CD4-positive, alpha-beta T cell treated with Interferon gamma for 1 hour (primary cell): ENCODE measurements at places on chromosomes 7 and 10.
A peak's percentile ranks its signal among the peaks of the same experiment; 100 is the strongest.

DNA sequence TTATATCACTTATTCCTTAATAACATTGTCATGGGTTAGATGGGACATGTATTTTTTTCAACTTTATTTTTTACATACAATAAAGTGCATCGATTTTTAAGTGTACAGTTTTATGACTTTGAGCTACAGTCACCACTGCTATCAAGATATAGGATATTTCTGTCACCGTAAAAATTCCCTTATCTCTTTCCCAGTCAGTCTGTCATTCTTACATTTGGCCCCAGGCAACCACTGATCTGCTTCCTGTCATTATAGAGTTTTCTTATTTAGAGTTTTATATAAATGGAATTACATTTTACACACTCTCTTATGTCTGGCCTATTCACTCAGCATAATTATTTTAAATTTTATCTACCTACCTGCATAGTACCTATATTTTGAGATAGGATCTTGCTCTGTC lies 145.2 kb downstream of the AUTS2 start:
- DNase-seq: no peak

DNA sequence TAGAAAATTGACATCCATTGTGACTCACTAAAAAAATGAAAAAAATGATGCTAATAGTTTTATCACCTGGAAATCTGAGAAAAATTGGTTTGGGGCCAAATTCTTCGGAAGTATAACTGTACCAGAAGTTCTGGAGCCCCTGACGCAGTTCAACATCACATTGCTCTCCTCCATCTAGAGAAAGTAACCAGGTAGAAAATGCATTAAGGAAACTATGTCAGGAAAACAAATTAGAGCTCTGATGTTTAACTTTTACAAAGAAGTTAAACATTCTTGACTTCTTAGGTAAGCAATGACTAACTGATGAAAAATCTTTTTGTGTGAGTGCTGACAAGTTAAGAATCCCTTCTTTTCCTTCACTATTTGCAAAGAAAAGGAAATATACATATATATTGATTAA lies 61.1 kb upstream of the TMEM196 start:
- DNase-seq: no peak

DNA sequence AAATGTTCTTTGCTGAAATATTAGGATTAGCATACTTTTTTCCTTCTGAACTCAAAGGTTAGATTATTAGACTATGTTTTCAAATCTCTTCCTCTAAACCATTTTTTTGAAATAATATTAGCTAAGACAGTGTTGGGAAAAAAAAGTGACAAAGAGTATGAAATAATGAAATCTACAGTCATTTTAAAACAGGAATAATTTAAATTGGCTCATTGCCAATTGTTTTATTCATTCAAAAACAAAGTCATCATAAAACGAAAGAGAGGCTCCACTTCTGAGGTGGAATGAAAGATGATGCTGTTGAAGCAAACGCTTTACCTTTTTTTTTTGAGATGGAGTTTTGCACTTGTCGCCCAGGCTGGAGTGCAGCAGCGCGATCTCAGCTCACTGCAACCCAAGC lies 51.2 kb downstream of the RNF32 start:
- no peak for DNase-seq

DNA sequence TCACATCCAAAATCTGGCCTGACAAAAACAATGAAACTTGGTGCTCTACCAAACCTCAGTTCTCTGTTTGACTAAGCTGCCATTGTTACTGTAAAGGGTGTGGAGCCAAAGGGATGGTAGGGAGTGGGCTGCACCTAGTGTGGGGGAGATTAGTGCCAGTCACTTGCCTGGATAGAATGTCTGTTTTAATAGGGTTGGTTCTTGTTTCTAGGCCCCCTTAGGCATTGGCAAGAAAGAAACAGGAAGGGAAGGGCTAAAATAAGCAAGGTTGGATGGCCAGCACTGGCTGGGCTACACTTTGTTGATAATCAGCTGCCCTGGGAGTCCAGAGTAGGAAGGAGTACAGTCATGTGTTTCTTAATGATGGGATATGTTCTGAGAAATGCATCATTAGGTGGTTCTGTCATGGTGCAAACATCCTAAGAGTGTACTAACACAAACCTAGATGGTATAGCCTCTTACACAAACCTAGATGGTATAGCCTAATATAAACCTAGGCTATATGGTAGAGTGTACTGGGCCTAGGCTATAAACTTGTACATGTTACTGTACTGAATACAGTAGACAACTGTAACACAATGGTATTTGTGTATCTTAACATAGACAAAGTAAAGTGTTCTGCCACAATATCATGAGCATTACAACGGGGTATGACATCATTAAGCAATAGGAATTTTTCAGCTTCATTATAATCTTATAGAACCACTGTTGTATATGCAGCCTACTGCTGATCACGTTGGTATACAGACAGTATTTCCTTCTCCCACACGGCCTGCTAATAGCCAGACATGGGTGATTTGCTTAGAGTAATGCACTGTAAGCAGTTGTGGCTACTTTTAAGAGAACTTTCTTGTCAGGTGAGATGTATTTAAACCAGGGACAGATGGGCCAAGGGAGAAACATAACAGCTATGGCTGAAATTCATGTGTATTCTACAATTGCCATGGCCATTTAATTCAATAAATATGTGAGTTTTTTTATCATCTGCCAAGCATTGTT lies 15.4 kb downstream of the BBIP1 start:
- DNase-seq: no peak

DNA sequence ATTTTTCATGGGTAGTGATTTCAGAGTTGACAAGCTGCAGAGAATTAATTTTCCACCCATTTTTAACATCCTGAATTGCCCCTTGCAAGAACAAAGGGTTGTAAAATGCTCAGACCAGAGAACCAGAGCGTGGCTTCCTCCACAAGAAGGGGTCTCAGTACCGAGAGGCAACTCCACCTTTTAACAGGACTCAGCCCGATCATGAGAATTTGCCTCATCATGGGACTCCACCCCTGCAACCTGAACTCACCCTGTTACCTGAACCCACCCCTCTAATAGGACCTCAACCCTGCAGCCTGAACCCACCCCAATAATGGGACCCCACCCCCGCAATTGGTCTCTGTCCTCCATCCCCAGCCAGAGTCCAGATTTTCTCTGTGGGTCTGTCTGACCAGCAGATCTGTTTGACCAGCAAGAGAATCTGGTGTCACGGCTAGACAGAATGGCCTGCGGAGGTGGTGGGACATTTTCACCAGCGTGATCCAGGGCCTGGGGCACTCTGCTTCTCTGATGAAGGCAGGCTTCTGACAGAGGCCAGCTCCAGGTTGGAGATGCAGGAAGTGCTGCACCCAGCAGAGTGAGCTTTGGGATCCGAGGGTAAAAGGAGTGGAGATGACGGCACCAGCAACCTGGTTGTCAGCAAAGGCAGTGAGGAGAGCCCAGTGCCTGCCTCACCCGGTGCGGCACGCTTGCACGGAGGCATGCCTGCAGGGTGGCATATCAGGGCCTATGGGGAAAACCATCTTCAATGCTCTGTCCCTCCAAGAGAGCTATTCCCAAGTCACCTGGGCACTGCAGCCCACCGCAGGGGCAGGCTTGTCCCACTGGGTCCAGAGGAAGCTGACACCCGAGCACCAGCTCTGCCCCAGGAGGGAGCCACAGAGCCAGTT lies 136.6 kb downstream of the TCERG1L start:
- no peak for DNase-seq

- DNase-seq: no peak
Observed at GRCh38 chr7:30998180-30998579, 34.4 kb downstream of the GHRHR start.

DNA sequence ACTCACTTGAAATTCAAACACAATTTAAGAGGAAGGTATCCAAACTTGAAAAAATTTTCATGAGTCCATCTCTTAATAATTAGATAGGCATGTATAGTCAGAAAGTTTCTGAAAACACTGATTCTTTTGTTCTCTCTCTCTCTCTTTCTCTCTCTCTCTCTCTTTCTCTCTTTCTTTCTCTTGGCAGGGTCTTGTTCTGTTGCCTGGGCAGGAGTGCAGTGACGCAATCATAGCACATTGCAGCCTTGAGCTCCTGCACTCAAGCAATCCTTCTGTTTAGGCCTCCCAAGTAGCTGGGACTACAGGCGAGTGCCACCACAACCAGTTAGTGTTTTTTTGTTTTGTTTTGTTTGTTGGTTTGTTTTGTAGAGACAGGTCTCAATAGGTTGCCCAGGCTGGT lies 59.3 kb downstream of the PRTFDC1 start:
- no peak for DNase-seq

DNA sequence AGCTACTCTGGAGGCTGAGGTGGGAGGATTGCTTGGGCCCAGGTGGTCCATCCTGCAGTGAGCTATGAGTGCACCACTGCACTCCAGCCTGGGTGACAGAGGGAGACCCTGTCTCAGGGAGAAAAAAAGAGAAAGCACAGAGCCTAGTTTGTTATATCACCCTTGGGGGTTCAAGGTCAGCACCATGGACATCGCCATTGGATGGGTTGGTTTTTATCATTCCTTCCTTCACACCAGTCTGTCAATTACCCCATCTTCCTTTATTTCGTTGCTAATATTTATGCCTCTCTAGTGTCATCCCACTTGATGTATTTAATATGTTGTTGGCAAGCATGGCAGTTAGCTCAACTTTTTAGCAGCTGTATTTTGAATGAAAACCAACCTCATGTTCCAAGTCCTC lies 182.3 kb downstream of the NSUN6 start:
- DNase-seq: no peak

DNA sequence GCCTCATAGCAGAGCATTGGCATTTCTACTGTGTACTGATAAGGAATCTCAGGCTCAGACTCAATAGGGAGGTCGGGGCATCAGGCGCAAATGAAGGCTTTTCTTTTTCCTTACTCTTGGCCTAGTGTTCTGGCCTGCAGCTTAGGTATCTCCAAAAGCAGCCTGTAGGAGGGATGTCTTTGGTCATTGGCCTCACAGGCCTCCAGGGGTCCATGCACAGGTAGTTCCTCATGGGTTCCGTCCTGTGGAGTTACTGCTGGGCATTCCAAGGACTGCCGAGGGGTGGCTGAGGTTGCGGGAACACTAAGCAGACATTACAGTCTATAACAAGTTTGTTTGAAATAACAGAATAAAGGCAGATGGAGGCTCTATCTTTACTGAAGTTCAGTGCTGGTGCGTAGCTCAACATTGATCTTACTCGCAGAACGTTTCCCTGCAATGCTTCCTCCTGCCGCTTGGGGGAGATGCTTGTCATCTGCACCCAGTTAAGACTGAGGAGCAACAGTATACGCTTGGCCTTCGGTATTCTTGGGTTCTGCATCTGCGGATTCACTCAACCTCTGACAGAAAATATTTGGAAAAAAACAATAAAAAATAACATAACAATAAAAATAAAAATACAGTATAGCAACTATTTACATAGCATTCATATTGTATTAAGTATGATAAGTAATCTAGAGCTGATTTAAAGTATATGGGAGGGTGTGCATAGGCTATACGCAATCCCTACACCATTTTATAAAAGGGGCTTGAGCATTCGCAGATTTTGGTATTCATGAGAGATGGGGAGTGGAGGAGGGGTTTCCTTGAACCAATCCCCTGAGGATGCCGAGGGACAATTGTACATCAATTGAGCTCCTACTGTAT lies 58.9 kb downstream of the SH2D4B start:
- peak; percentile 34 for DNase-seq

DNA sequence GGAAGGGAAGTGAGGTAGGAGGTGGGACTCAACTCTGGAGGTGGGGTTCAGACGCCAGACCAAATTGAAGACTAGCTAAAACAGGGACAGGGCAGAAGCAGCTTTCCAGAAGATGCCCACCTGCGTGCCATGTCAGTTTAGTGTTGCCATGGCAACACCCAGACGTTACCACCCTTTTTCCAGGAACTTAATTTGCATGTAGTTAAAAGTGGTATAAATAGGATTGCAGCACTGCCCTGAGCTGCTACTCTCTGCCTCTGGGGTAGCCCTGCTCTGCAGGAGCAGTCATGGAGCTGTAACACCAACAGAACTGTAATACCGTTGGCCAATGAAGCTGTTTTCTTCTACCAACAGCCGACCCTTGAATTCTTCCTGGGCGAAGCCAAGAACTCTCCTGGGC lies 93.8 kb downstream of the PRKCQ start:
- no peak for DNase-seq

- DNase-seq: no peak
Observed at GRCh38 chr10:86500846-86501245, 20.7 kb downstream of the WAPL start.
